ENCODE measurements at places on chromosomes 12 and 14.
A peak's percentile ranks its signal among the peaks of the same experiment; 100 is the strongest.

GRCh38 chr12:6323340-6323994 lies 13.0 kb downstream of the PLEKHG6 start:
- DNase-seq, result no peak

- no peak for DNase-seq
These were observed 24.3 kb upstream of the OR6J1 start for GRCh38 chr14:22668417-22668816.

DNA sequence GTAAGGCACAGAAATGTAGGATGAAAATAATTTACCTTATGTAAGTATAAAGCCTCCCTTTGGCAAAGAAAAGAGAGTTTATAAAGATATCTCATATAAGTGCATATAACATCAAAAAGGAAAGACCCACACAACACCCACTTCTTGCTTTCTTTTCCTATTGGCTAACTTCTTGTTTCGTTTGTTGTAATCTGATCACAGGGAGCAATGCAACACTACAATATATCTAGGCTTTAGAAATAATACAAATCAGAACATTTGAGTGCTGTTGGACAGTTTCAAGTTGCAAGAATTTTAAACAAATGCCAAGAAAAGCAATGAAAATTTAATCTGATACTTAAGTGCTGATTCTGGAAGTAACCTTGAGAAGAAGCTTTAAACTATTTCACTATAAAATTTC lies 1.3 kb downstream of the FGD6 start:
- no peak for DNase-seq

GRCh38 chr12:94798113-94798512 lies 147.8 kb upstream of the TMCC3 start:
- no peak for DNase-seq

DNA sequence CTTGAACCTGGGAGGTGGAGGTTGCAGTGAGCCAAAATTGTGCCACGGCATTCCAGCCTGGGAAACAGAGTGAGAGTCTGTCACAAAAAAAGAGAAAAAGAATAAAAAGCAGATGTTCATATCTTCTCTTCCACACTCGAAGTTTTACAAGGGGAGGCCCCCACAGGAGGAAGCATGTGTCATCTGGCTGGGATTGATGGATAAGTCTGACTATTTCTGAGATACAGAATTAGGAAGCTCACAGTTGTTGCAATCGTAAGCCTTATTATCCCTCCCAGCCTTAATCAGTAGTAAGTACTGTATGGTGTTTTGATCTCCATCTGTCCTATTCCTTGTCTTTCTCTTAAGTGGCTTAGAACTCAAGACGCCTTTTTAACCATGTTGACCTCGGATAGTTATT lies 31.9 kb upstream of the RASSF8 start:
- no peak for DNase-seq

- DNase-seq, result peak; percentile 80
These were observed 25.1 kb downstream of the NOC4L start for GRCh38 chr12:132169376-132169775.

GRCh38 chr12:4997939-4998338 lies 45.7 kb upstream of the KCNA5 start:
- peak; percentile 91 for DNase-seq

GRCh38 chr12:124752437-124753227 lies 111.0 kb downstream of the SCARB1 start:
- DNase-seq, result no peak

- no peak for DNase-seq
These were observed at the start of gene C12orf42 for GRCh38 chr12:103495469-103496456. Gene C12orf42, minus strand, starts transcription at chr12:103495968. Its CDS starts 17,542 bp downstream, at chr12:103478426.
